ENCODE measurements at places on chromosomes 6 and 20.
A peak's percentile ranks its signal among the peaks of the same experiment; 100 is the strongest.

GRCh38 chr6:100339574-100340255, 125.0 kb downstream of the SIM1 start:
- DNase-seq: no peak

DNA sequence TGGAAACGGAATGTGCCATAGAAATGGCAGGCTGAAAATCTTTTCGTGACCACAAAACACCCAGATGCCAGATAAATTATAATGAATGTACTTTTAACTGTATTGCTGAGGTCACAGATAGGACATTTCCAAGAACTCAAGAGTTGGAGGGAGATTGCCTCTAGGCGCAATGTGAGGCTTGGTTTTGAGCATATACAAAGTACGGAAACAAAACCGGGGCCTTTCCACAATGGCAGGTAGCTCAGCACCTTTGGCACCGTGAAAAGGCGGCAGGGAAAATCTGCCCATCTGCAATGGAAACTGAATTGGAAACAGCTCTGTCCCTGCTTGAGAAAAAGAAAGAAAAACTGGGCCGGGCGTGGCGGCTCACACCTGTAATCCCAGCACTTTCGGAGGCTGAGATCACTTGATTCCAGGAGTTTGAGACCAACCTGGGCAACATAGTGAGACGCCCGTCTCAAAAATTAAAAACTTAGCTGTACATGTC, 10.5 kb upstream of the C20orf144 start:
- no peak for DNase-seq

DNA sequence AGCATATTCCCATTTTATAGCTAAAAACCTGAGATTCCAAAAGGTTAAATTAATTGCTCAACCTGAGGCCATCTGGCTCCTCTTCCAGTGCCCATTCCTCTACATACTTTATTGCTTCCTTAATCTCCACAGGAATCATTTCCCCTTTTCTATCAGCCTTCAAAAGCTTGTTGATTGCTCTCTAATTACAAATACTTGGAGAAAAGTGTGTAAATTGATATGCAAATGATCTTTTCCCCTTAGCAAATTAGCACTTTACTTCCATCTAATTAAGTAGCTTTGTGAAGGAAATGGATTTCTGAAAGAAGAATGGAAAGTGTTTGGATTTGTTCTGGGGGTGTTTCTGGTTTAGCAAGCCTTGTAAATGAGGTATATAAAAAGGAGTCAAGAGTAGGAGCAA, 323.3 kb downstream of the GRIK2 start:
- DNase-seq: no peak

GRCh38 chr6:27168586-27169443, 78.7 kb upstream of the PRSS16 start:
- no peak for DNase-seq

- DNase-seq: peak; percentile 6
Observed at GRCh38 chr6:49849213-49849907, 17.0 kb downstream of the CRISP1 start.

GRCh38 chr6:13765570-13765969, 48.8 kb downstream of the MCUR1 start:
- DNase-seq: no peak

- peak; percentile 7 for DNase-seq
Observed at GRCh38 chr6:38436726-38437465, 202.8 kb downstream of the BTBD9 start.

DNA sequence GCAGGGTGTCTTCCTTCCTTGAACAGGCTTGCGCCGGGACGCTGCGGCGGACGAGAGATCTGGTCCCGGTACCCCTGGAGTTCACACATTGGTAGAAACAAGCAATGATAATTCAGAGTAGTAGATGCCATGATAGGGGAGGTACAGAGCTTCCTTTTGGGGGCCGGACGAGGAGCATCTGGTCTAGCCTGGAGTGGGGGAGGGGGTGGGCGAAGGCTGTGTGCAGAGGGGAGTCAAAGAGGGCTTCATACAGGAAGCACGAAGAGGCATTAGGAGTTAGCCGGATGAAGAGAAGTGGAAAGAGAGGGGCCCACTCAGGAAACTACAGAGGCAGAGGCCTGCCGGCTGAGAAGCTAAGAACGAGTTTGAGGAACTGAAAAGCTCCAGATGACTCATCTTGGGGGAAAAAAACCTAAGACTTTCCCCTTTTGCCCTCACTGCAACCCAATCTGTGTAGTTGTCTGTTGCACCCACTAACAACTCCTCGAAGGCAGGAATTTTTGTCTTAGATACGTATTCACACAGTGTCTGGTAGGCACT, 611 bp downstream of the CNPY3 start:
- peak; percentile 93 for DNase-seq

DNA sequence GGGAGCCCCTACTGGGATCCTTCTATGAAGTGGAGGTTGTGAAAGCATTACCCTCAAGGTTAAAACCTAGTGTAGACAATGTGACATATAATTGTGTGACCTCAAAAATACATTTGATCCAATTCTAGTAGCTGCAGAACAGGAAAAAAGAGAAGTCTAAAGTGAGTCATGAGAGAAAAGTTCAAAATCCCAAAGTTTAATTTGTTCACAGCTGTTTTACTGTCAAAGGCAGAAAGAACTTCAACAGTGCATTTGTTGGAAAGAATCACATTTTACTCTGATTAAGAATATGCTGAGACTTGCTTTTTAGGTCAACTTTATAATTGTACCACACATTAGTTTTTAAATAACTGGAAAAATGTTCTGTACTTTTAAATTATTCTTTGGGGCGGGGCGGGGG, 1027.4 kb upstream of the FLRT3 start:
- no peak for DNase-seq

GRCh38 chr20:60395991-60396390, 437.8 kb downstream of the CDH26 start:
- DNase-seq: no peak

DNA sequence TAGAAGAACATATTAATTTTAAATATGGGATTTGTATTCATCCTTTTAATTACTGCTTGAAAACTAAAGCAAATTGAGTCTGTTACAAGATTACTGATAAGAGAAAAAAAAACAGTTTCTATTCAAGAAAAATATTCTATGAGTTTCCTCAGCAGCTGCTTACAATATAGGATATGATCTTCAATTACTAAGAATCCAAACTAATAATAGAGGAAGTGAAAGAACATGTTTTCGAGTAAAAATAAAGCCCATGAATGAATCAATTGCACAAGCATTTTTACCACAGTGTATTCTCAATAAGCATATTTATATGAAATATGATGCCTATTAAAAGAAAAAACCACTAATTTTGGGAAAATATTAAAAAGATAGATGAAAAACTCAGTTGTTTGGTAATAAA, 63.4 kb downstream of the AHI1 start:
- peak; percentile 57 for DNase-seq

DNA sequence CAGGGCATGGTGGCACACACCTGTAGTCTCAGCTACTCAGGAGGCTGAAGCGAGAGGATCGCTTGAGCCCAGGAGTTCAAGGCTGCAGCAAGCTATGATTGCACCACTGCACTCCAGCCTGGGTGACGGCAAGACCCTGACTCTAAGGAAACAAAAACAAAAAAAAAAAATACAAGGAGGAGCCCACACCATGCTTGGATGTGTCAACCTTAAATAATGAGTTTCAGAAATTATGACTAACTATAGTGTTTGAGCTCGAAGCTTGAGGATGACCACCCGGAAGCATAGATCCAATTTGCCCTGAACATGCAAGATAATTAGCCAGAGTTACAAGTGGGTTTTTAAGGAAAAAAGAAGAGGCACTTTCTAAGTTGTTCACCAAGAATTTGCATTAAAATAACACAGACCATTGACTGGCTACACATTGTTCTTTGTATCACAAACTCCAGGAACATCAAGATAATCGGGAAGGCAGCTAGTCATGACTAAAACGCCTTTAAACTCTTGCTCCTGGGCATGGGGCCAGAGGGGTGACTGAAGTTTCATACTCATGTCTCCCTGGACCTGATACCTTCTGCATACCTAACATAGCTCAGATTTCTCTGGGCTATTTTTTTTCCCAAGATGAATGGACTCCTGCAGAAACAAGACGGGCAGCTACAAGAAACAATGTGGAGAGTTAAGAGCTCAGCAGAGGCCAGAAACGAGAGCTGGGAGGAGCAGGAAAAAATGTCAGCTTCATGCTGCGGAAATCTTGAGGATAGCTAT, 289.6 kb downstream of the PREX1 start:
- no peak for DNase-seq

- DNase-seq: no peak
Observed at GRCh38 chr6:133697666-133698065, 191.2 kb upstream of the TCF21 start.

GRCh38 chr6:14734052-14734415, 511.8 kb upstream of the JARID2 start:
- DNase-seq: no peak

GRCh38 chr20:38534756-38535155, 46.2 kb upstream of the ADIG start:
- DNase-seq: no peak

DNA sequence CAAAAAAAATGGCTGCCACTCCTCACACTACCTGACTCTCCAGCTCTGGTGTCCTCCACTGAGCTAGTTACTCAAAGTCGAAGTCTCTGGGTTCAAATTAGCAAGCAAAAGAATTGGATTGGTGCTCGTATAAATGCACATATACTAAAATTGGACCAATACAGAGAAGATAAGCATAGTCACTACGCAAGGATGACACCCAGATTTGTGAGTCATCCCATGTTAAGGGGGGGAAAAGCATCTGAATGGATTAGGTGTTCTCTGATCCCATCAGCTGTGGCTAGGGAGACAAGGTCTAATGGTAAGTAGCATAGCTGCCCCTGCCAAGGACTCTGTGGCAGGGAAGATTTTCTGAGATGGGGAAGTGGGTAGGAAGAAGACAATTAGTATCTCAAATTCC, 18.3 kb upstream of the AMD1 start:
- DNase-seq: no peak

- DNase-seq: no peak
Observed at GRCh38 chr20:34538671-34539123, 19.8 kb upstream of the MAP1LC3A start.

- DNase-seq: no peak
Observed at GRCh38 chr6:38482466-38482865, 157.3 kb downstream of the BTBD9 start.

- no peak for DNase-seq
Observed at GRCh38 chr20:41750137-41750536, 132.0 kb upstream of the CHD6 start.

DNA sequence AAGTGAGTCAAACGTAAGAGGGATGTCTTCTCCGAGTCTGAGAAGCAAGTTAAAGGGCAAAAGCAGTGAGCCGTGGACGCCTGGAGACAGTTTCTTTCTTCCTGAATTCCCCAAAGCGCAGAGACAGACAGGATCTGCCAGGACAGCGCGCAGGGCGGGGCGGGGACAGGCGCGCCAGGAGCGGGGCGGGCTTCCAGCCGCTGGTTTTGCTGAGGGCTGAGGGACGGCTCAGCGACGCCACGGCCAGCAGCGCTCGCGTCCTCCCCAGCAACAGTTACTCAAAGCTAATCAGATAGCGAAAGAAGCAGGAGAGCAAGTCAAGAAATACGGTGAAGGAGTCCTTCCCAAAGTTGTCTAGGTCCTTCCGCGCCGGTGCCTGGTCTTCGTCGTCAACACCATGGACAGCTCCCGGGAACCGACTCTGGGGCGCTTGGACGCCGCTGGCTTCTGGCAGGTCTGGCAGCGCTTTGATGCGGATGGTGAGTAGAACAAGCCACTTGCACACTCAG, at the start of gene SCGN:
SCGN (plus strand) TSS at position 209 of the 509 bp plus-strand sequence; CDS start at position 398, 189 bp downstream.
- DNase-seq: no peak

GRCh38 chr6:32854376-32855178, 585 bp downstream of the PSMB9 start:
- peak; percentile 46 for DNase-seq

- DNase-seq: no peak
Observed at GRCh38 chr6:84026721-84027164, 6.8 kb upstream of the MRAP2 start.

DNA sequence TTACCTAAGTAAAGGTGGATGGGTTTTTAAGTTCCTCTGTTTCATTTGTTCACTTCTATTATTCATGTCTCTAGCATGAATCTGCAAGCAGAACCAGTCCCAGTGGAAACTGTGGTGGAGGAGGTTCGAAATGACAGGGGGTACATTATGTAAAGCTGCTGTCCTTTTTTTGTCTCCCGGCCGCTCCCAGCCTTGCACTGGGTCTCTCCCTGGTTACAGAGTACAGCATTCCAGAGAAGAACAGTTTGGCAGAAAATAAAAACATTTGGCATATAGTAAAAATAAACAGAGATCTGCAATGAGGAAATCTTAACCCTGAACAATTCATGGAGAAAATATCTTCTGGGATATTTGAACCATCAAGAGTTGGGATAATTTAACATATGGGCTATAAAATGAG, 34.6 kb upstream of the TAGAP start:
- no peak for DNase-seq

- no peak for DNase-seq
Observed at GRCh38 chr6:18293076-18293904, 29.0 kb upstream of the DEK start.

GRCh38 chr20:3111507-3111906, 27.0 kb upstream of the AVP start:
- DNase-seq: no peak

- no peak for DNase-seq
Observed at GRCh38 chr6:118663993-118664985, 12.9 kb upstream of the CEP85L start.

DNA sequence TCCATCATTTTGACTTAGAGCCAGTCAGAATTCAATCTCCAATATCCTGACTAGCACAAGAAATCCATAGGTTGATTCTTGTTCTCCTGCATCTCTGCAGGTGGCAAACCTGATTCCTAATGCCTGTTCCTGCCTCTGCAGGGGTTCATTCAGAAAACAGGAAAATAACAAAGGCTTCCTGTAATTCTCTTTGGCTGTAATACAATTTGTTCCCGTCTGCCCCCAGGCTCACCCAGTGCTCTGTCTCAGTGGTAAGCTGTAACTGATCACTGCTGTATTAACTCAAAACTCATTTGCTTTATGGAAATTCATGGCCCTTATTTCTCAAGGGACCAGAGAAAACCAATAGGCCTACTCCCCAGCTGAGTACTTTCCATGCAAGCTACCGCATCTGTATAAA, 88.6 kb downstream of the OPRM1 start:
- no peak for DNase-seq

GRCh38 chr6:118783931-118784550, 109.9 kb upstream of the ASF1A start:
- no peak for DNase-seq

DNA sequence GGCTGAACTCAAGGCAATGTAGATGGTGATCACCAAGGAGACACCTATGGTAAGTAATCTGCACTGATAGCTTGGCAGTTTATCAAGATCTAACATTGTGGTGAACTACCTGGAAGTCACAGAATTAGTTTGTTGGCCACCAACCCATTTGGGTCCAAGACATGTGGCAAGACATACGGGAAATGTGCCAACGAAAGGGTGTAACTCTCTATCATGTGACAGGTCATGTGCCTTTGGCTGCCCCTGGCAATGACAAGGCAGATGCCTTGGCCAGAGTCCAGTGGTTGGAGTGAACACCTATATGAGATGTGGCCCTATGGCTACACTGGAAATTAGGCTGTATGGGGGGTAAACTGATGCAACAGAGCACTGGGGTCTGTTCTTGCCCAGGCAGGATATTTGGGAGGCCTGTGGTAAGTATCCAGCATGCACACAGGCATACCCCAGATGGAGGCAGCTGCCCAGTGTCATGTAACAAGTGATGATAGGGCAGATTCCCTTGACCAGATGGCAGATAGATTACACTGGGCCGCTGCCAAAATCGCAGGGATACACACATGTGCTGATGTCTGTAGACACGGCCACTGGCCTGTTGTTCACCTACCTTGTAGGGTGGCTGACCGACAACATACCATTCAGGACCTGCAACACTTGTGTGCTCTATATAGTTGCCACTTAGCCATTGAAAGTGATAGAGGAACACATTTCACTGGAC, 35.5 kb upstream of the HSF2 start:
- DNase-seq: no peak
